ENCODE measurements at places on chromosomes 7 and 10. TPM values are rescaled to one million over a fixed set of nuclear protein-coding genes. Genes with fewer than 3 reads are reported as not detected.

DNA sequence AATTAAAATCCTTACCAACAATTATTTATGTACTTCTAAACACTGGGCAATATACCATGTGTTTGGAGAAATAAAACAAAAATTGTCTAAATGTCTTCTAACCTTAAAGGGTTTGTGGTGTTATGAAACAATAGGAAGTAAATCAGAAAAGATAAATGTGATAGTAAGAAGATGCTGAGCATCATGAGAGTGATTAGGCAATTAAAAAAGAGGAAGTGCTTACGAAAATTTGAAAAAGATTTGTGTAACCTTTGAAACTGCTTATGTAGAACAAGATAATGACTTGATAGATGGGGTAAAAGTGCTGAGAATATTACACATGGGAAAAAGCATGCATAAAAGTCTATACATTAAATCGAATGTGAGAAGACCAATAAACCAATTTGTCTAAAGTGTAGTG, 573.4 kb upstream of the CNTNAP2 start:
- H3K36me3 ChIP-seq, result no peaks in the 10 kb centered on the region
- H3K27ac ChIP-seq, result no peak overlapping the region
- no peaks in the 10 kb centered on the region for H3K4me1 ChIP-seq

GRCh38 chr7:24884401-24884800, 95.6 kb downstream of the OSBPL3 start:
- no peak overlapping the region for H3K27ac ChIP-seq
- peaks cover 53% of the 10 kb centered on the region for H3K36me3 ChIP-seq
- no peak for DNase-seq
- H3K4me1 ChIP-seq, result peaks cover 30% of the 10 kb centered on the region

GRCh38 chr7:131371411-131371810, 43.7 kb downstream of the MKLN1 start:
- peaks cover 10% of the 10 kb centered on the region for H3K36me3 ChIP-seq
- no peak overlapping the region for H3K27ac ChIP-seq
- no peak overlapping the region for H3K4me3 ChIP-seq
- H3K27me3 ChIP-seq, result no peaks in the 10 kb centered on the region
- peaks cover 59% of the 10 kb centered on the region for H3K4me1 ChIP-seq

DNA sequence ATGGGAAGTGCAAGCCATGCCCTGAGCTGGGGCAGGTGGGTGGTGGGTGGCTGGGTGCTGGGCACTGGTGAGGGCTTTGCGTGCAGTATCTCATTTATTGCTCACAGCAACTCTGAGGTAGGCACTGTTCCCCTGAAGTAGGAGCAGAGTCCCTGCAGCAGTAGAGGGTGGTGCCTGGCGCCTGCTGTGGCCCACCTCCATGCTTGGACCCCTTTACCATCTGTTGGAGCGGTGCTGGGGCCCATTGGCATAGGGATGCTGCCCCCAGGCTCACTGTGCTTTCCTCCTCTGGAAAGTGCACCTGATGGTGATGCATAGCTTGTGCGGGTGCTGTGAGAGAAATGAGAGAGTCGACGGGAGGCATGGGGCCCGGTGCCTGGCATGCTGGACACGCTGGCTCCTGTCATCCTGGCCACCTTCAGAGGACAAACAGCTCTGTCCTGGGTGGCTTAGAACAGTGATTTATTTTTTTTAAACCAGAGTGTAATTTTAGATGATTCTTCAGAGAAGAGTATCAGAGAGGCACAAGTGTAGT, 10.4 kb downstream of the SFRP5 start:
- no peak for DNase-seq
- no peaks in the 10 kb centered on the region for H3K4me1 ChIP-seq
- no peaks in the 10 kb centered on the region for H3K27me3 ChIP-seq
- H3K27ac ChIP-seq, result no peak overlapping the region

The MYPN gene
- not detected for total RNA-seq

All from activated naive CD8-positive, alpha-beta T cell treated with anti-CD3 and anti-CD28 coated beads for 36 hours (primary cell).